Suprapubic skin (tissue), 4 donors: ENCODE measurements at places on chromosomes 1 and 21. TPM values are rescaled to one million over a fixed set of nuclear protein-coding genes. Genes with fewer than 3 reads are reported as not detected.

Gene OR2T27
- not detected for total RNA-seq

Gene NBPF6
- not detected for total RNA-seq

Gene HMGCS2
- total RNA-seq, result 34.7 TPM

Gene CYP4A22
- total RNA-seq, result not detected

Gene SLFNL1
- total RNA-seq, result 0.97 TPM

Gene DR1
- 47.8 TPM for total RNA-seq

Gene SMIM1
- total RNA-seq, result not detected

Gene PGLYRP3
- 34.2 TPM for total RNA-seq

Gene PAX7
- total RNA-seq, result not detected

Gene KIRREL1
- total RNA-seq, result 12.5 TPM

Gene LCE6A
- 64.6 TPM for total RNA-seq

Gene CDKN2C
- 9.9 TPM for total RNA-seq

Gene DEPDC1
- 9.5 TPM for total RNA-seq

Gene LEMD1
- 5.1 TPM for total RNA-seq

Gene FOXE3
- not detected for total RNA-seq

Gene TGFB2
- total RNA-seq, result 3.9 TPM

Gene CDC73
- total RNA-seq, result 27.8 TPM

Gene CDC7
- total RNA-seq, result 2.5 TPM

Gene LRRIQ3
- total RNA-seq, result not detected

Gene THEMIS2
- 9.3 TPM for total RNA-seq

Gene PODN
- total RNA-seq, result 19.0 TPM

Gene OR2L3
- not detected for total RNA-seq

Gene C1orf141
- not detected for total RNA-seq

Gene AMY1C
- total RNA-seq, result not detected

Gene BEST4
- total RNA-seq, result 0.30 TPM

Gene ZMPSTE24
- total RNA-seq, result 36.4 TPM

Gene HCN3
- total RNA-seq, result 12.8 TPM

Gene SORT1
- 36.8 TPM for total RNA-seq

Gene KCNK2
- total RNA-seq, result 5.2 TPM

Gene LCE1B
- total RNA-seq, result 153 TPM

Gene DNASE2B
- 1.2 TPM for total RNA-seq

Gene VAV3
- total RNA-seq, result 239 TPM

Gene NUP133
- total RNA-seq, result 34.5 TPM

Gene LY9
- 1.2 TPM for total RNA-seq

Gene SPATA1
- not detected for total RNA-seq

Gene SRRM1
- 102 TPM for total RNA-seq

Gene ITGB2
- total RNA-seq, result 11.2 TPM

Gene CASQ2
- 3.0 TPM for total RNA-seq

Gene PGBD5
- total RNA-seq, result 0.64 TPM

Gene TRIM63
- total RNA-seq, result 0.42 TPM

Gene NDUFS2
- 113 TPM for total RNA-seq

Gene NR1I3
- 1.2 TPM for total RNA-seq

Gene ADGRL4
- total RNA-seq, result 18.0 TPM

Gene KLF17
- not detected for total RNA-seq

Gene PPP1R12B
- 30.1 TPM for total RNA-seq

Gene OR2L13
- not detected for total RNA-seq

Gene ADAM30
- not detected for total RNA-seq

Gene ANKRD34A
- total RNA-seq, result 0.21 TPM

Gene RXRG
- total RNA-seq, result 1.7 TPM

Gene HES4
- 29.0 TPM for total RNA-seq

Gene CFAP141
- not detected for total RNA-seq
